ENCODE measurements at places on chromosomes 3 and 15. TPM values are rescaled to one million over a fixed set of nuclear protein-coding genes. Genes with fewer than 3 reads are reported as not detected.

DNA sequence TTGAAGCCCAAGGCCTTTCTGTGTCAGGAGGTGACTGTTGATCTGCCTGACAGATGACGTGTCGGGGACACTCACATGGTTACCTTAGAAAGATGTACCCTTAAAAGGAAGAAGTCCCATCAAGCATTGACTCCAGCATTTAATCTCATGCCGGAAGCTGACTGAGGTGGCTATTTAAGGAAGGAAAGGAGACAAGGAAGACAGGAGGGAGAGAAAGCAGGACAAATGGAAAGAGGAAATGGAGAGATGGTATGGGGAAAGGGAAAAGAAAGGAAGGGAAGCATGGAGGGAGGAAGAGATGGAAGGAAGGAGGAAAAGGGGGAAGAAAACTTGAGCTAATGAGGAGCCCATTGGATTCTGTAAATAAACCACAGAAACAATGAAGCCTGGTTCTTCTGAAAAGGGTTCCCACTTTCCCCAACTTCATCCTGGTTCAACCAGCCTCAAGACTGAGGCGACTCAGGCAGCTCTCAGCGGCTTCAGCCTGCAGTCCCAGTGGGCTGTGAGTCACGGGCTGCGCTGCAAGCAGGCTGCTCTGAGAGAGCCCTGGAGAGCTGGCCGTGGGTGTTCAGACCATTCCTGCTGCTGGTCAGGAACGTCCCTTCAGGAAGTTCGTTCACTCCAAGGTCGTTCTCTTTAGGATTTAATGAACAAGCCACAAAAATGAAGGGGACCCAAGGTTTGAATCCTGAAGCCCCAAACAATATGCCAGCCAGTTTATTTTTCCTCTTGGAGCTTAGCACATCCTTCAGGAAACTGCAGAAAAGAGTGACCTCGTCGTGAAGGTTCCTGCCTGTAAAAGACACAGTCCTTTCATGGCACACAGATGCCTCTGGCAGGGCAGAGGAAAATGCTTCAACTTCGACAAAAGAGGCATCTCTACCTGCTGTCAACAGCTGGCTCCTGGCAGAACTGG lies 69.6 kb upstream of the THBS1 start:
- no peak for DNase-seq

- no peak for DNase-seq
Measured at GRCh38 chr3:4678320-4678719, 185.2 kb downstream of the ITPR1 start.

DNA sequence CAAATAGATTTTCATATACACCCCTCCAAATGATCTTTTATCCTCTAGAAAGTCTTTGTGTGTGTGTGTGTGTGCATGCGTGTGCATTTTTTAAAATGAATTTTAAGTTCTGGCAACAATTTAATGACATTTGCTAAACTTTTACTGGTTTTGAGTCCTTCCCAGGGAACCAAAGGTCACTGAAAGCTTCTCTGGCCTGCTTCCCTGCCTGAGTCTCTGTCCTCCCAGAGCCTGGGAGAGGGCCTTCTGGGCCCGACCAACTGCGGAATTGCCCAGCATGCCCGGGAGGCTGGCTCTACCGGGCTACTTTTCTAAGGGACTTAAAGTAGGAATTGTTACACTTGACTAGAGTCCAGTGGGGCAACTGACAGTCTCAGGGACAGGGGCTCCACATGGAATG lies 7.4 kb upstream of the RBPMS2 start:
- DNase-seq, result no peak

DNA sequence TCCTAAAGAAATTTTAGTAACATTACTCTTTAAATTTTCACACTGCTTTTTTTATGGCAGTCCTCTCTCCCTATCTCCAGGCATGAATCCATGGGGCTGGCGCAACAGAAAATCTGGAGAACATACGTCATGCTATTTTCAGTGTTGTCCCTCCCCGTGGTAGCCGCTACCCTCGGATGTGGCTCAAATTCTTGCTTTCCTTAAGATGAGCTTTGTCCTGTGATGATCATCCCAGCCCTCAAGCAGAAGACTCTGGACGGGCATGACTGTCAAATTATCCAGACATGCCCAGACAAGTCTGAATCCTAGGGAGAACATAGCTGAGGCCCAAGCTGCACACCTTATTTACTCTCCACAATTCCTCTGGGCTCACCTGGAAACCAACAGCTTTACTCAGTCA lies 49.1 kb downstream of the FMN1 start:
- no peak for DNase-seq

- no peak for DNase-seq
Measured at GRCh38 chr3:149967086-149967685, 3.5 kb downstream of the PFN2 start.

DNA sequence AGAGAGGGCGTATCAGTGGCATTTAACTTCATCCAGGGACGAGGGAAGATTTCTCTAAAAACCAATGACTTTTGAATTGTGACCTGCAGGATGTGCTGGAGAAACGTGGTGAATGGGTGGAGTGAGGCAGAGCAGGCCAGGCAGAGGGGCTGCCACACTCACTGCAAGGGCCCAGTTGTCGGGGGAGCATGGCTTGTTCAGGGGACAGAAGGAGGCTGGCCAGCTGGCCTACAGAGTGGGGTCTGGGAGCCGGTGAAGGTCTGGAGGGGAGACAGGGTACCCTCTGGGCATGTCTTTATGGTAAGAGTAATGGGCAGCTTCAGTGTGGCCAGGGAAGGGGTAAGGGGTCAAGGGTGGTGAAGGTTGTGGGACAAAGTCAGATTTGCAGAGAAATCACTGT lies 225.2 kb upstream of the RGMA start:
- no peak for DNase-seq

DNA sequence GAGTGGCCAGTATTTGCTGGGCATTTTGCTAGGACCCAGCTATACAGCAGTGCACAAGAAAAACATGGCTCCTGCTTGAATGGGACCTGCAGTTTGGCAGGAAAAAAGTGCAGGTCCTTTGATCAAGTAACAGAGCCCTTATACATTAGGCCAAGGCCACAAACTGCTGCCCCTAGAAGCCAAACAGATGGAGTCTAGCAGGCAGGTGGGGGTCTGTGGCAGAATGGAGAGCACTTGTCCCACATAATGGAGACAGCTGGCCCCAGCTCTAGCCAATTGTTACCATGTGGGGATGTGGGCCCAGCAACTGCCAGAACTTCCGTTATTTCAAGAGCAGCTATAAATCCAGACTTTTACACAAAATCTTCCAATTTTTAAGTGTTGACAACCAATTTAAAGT lies 79.3 kb downstream of the SHQ1 start:
- no peak for DNase-seq

DNA sequence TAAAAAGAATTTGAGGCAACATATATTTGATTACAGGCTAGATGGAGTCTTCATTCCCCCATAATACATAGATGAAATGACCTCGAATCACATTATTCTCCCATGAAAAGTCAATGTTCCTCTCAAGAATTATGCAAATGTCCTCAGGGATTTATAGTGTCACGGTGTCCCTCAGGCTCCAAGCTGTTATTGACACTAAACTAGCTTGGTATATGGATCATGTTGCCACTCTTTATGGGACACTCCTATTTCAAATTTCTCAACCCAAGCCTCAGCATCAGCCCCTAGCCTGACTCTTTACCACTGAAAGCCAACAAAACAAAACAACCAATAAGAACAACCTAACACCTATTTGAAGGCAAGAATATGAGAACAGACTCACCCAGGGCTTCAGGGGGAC lies 139.8 kb downstream of the TPRG1 start:
- no peak for DNase-seq

- DNase-seq, result no peak
Measured at GRCh38 chr15:65096481-65097385, 18.3 kb downstream of the UBAP1L start.

DNA sequence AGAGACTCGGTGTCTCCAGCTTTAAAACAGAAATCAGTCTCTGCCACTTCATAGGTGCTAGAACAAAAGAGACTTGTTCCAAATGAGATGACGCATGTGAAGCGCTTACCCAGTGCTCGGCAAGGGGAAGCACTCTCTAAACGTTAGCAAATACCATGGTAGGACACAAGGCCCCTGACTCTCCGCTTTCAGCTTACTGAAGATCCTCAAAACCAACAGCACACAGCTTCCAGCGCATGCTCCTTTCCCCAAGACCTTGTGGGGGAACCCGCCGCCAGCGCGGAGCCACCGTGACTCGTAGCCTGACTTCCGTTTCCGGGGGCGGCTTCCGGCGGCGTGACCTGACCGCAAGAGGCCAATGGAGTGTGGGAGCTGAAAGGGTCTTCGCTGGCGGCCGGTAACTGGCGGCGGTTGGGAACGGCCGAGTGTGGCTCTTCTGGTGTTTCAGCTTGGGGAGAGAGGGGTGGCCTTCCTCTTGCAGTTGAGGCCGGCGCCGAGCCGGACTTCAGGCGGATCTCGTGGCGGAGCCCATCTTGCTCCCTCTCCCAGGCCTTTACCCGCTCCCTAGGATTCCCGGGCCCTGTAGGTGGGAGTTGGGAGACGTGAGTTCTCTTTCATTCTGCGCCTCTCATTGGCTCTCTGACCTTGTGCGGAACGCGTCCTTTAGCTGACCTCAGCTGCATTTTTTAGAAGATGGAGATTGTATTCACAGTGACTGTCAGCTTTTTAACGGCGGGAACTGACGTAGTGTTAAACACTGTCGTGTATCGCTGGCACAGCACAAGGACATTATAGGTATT lies at the start of gene THUMPD3:
THUMPD3 (plus strand) TSS at position 324 of the 800 bp plus-strand sequence. CDS start 2,015 bp downstream, outside the sequence.
- peak; percentile 45 for DNase-seq

DNA sequence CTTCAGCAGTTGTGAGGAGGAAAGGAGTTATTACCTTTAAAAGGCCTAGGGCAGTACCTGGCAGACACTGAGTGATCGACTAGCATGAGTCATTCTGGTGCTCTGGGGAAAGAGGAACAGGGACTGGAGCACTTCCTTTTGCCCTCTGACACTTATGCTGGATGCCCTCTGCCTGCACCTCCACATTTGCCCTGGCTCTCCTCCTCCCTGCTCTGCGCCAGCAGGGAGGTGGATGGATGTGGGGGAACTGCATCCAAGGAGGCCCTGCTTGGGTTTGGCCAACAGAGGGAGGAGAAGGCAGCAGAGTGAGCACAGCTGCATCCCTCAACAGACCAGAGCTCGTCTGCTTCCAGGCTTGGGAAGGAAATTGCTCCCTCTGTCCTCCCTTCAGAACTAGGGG lies 75.0 kb downstream of the SEMA5B start:
- no peak for DNase-seq

SLC22A14 gene
- total RNA-seq, result not detected

EXD1 gene
- not detected for total RNA-seq

DNA sequence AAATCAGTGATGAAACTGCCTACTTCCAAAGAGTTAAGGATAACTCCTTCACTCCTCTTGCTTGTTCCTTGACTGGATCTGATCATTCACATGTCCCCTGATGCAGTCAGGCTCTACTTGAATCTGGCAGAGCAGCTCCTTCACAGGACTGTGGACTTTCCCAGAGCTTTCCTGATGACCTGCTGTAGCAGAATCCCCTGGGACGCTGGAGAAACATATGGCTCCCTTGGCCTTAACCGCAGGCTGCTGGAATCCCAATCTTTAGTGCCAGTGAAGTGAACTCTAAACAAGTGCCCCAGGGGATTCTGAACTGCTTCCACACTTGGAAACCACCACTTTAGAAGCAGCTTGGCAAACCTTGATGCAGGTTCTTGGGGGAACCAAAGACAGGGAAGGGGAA lies 217.8 kb downstream of the CHST2 start:
- no peak for DNase-seq

DNA sequence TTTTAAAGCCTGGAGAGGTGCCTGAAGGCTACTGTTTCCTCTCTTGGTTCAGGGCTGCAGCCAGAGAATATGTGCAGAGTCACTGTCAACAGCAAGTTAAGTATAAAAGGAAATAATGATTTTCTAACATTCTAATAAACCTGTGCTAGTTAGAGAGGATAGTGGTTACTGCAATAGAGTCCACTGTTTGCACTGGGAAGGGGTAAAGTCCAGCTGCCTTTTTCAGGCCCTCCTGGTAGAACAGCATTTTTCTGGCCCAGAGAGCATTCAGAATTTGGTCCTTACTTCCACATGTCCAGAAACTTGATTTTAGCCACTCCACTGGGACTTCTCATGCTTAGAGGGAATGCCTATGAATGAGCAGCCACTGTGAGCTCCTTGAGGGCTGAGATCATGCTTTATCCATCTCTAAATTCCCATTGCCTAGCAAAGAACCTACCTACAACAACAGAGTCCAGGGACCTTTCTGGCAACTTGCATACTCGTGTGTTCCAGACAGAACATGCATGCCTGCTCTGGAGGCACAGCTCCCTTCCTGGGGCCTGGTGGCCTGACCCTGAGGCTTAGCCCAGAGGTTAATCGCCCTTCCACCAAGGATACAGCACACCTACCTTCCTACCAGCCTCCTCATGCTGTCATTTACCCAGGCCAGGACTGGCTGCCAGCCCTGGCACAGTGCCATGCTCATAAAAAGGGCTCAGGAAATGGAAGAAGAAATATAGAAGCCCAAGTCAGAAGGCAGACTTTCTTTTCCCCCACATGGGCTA lies 50.3 kb upstream of the ATP13A3 start:
- peak; percentile 50 for DNase-seq

- no peak for DNase-seq
Measured at GRCh38 chr3:179606534-179607085, 2.0 kb downstream of the NDUFB5 start.

DNA sequence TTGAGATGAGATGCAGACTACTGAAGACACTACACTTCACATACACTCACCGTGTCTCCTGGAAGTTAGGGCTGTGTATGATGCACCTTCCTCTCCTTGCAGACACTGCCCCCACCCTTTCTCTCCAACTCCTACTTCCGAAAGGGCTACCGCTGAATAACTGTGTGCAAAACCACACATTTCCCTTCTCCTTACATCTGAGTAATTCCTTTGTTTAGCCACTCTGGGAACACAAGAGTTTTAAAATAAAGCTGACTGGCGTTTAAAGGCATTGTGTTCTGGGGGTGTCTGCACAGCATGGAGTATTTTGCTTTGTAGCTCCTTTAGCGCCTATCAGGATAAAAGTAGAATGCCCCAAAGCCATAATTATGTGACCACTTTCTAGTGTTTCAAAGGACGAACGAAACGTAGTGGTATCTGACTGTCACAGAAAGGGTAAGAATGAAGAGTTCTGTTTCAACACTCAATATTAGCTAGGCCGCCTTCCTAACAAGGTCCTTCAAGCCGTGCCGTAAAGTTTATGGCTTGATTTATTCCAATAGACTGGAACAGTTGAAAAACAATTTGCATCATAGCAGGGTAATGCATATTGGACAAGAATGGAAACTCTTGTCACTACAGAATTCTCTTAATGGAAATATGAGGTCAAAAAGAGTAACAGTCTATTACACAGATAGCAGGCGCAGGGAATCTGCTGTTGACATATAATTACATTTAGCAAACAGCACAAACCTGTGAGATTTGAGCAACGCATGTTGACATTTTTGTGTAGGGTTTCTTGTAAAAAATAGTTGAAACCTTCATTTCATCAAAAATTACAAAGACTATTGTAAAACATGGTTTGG lies 619.9 kb downstream of the FOXP1 start:
- DNase-seq, result no peak

GRCh38 chr15:39184701-39185390 lies 396.0 kb upstream of the THBS1 start:
- DNase-seq, result no peak

PIF1 gene
- total RNA-seq, result 27.6 TPM

Data from epithelial cell of proximal tubule (primary cell).